Stomach (tissue), 19 donors: ENCODE measurements at places on chromosomes 7 and 10. TPM values are rescaled to one million over a fixed set of nuclear protein-coding genes. Genes with fewer than 3 reads are reported as not detected.

DNA sequence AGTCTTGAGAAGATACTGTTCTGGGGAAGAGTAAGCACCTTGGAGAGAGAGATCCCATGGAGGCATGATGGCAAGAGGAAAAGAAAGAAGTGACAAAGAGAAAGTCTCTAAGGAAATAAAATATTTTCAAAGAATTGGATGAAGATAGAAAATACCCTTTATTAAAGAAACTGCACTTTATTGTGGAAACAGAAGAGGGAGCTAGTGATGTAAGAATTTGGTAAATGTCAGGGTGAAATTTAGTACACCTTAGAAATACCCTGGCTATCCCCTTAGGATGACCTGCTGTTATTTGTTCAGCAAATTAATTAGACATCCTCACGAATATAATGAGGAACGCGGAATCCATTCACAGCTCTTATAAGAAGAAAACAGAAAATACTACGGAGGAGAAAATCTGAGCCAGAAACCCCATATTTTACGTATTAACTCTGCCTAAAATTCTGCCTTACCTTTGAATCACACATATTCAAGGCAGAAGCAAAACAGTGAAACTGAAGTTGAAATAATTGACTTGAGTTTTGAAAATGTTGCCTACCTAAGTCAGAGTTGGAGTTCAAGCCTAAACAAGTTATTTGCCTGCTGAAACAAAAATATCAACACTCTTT lies 90.7 kb downstream of the TFPI2 start:
- DNase-seq: no peak

- DNase-seq: peak; percentile 48
Measured at GRCh38 chr10:102118867-102119266, 1.3 kb downstream of the LDB1 start.

GRCh38 chr10:71635251-71635866 lies 84.2 kb downstream of the C10orf105 start:
- no peak for DNase-seq

TCAF2 gene
- 2.9 TPM for total RNA-seq

GRCh38 chr10:31242902-31243301 lies 76.1 kb upstream of the ZEB1 start:
- no peak for DNase-seq

PKD1L1 gene
- under 0.01 TPM for total RNA-seq

GRCh38 chr7:78284945-78285344 lies 486.4 kb downstream of the PHTF2 start:
- DNase-seq: no peak

- DNase-seq: no peak
Measured at GRCh38 chr7:70477036-70478010, 654.6 kb upstream of the GALNT17 start.

DNA sequence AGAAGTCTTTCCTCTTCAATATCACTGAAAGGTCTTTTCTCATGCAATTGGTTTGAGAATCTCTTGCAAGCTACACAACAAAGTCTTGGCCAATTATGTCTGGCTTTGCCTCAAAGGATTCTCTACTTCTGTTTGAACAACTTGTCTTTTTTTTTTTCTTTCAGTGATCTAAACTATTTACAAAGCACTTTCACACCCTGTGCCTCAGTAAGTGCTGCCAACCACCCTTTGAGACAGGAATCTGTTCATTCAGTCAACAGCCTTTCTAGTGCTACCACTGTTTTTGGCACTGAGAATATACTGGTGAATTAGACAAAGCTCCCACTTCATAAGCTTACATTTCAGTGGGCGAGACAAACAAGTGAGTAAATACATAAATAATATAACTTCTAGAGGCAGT lies 26.9 kb upstream of the SDK1 start:
- DNase-seq: no peak

OR6B1 gene
- total RNA-seq: not detected

DNA sequence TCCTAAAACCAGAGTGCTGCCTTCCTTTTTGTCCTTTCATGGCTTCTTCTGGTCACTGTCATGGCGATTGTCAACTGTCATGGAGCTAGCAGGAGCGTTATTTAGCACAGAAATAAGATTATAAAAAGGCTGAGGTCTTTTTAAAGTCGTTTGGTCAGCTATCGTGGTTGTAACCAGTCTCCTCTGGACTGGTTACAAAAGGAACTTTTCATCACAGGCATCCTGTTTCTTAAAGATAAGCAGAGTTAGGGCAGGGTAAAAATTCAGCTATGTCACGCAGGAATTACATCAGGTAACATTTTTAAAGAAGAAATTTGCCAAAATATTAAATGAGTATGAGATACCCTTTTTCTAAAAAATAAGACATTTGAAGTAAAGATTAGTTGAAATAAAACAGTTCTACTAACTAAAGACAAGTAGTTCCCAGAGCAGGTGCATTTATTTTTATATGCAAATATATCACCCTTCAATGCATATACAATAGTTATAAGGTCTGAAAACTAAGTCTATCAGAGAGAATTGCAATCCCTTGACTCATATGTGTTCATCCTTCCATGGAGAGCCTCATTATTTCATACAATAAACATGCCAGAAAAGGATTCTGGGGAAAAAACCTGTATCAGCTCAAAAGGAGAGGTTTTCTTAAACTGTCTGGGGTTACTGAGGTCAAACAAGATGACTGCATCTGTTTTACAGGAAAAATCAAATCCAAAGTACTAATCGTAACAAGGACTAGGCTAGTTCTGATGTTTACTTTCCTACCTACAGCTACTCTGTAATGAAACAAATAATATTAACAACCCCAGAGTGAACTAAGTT lies 20.9 kb downstream of the FAM24A start:
- DNase-seq: no peak

DNA sequence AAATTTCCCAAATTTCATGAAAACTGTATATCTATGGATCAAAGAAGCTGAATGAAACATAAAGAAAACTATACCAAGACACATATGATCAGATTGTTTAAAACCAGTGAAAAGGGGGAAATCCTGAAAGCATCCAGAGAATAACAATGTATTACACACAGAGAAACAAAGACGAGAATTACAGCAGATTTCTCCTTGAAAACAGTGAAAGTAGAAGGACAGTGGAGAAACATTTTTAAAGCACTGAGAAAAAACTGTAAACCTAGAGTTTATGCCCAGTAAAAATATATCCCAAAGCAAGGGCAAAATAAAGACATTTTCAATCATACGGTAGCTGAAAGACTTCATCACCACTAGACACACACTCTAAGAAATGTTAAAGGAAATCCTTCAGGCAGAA lies 121.0 kb downstream of the DPY19L1 start:
- no peak for DNase-seq

IMMP2L gene
- 35.6 TPM for total RNA-seq

FIGNL1 gene
- total RNA-seq: 0.29 TPM

DNA sequence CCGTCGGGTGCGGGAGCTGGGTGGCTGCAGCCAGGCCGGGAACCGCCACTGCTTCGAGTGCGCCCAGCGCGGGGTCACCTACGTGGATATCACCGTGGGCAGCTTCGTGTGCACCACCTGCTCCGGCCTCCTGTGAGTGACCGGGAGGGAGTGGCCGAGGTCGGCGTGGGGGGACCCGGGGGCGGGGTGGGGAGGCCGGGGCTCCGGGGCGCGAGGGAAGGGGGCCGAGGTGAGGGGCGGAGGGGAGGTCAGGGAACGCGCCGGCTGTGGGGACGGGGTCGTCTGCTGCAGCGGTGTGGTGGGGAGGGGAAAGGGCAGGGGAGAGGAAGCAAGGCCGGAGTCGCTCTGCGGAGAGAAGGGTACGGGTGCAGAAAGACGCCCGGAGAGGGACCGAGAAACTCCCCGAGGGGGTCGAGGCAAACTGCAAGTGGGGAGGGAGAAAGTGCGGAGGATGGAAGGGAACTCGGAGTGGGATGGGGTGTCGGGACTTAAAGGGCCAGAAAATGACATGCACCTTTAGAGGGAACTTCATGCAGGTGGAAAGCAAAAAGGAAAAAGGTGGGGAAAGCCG lies 518 bp downstream of the AGFG2 start:
- no peak for DNase-seq

DNA sequence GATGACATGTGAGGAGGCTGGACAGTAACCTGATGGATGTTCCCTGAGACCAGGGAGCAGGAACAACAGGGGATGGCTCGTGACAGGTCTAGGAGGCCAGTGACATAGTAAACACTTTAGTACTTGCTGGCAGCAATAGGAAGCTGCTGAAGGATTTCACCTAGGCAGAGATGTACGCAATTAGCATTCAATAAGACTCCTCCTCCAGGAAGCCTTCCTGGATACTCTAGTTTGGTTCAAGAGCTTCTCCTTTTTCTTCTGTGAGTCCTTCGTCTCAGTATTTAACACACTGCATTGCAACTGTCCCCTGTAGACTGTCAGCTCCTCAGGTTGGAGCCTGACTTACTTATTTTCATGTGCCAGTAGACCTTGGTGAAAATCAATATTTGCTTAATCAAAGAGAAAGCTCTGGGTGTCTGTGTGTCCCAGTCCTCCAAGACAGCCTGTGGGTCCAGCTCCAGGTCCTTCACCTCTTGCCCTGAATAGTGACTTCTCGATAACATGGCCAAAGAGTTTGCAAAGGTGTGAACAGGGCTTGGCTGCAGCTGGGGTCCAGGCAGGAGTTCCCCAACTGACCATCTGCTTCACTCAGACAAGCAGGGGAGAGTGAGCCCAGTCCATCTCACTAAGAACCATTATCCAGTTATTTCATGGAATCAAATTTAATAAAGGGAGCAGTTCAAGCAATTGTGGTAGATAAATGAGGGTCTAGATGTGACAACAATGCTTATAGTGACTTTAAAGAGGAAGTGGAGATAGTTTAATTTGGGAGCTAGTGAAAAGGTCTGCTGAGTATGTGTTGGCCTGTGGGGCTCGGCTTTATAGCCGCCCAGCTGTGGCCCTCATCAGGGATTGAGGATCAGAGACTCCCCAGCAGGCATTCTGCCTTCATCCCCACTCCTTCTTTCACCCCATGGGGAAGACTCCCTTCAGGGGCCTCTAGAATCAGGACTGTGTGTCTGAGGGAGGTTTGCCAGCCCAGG lies 9.4 kb downstream of the TMEM273 start:
- no peak for DNase-seq

C10orf143 gene
- total RNA-seq: 1.5 TPM

- no peak for DNase-seq
Measured at GRCh38 chr10:34474009-34474376, 341.1 kb downstream of the PARD3 start.

DNA sequence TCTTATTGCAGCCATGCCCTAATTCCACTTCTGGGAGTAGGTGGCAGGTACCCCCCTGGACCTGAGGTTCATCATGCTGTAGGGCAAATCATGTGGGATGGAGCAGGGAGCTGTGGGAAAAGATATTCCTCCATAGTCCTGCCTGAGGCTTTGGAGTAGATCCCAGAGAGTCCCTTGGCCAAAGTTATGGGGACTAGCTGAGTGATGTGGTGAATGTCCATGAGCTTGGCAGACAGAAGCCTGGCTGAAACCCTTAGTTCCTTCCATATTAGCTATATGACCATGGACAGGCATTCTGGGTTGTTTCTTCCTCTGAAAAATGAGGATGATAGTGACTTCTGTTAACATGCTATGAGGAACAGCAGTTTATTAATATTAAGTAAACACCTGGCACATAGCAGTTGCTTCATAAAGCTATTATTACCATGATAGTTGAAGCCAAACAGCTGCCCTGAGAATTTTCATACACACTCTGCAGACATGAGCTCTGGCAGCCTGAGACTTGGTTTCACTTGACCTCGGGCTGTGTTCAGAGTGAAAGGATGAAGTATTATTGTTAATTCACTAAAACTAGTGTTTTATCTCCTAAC lies 15.0 kb upstream of the IMPDH1 start:
- no peak for DNase-seq

DNA sequence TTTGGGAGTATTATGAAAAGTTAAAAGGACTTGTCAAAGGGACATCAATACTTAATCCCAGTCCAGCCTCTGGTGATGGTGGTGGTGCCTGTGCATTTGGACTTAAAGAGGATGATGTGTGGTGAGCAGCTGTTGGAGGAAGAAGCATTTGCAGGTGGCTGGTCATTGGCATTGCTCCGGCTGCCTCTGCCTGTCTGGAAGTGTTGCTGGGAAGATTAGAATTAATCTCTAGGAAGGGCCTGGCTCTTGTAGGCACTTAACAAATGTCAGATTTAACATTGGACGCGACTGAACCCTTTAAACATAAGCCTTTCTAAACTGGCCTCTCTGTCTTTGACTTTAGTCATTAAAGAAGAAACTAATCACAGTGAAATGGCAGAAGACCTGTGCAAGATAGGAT lies 58.8 kb downstream of the FIGNL1 start:
- DNase-seq: no peak

DNA sequence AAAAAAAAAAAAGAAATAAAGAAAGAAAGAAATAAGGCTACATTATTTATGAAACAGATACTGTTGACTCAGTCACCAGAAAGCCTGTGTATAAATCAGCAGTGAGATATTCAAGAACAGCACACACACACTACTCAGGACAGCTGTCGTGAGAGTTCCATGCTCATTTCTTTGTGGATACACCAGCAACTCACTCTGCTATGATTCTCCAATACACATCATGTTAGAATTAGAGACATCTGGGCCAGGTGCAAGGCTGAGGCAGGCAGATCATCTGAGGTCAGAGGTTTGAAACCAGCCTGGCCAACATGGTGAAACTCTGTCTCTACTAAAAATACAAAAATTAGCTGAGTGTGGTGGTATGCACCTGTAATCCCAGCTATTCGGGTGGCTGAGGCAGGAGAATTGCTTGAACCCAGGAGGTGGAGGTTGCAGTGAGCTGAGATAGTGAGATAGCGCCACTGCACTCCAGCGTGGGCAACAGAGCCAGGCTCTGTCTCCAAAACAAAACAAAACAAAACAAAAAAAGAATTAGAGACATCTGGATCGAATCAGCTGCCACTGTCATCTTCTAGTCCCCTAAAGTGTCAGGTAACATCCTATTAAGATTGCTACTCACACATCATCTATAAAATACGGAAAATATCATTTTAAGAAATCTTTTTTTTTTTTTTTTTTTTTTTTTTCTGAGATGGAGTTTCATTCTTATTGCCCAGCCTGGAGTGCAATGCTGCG lies 11.2 kb upstream of the NUPR2 start:
- no peak for DNase-seq

CYP2C9 gene
- total RNA-seq: 127 TPM

- DNase-seq: peak; percentile 42
Measured at GRCh38 chr10:17059197-17059688, 70.4 kb downstream of the CUBN start.

GRCh38 chr10:102384053-102384452 lies 11.5 kb upstream of the NFKB2 start:
- DNase-seq: no peak

- no peak for DNase-seq
Measured at GRCh38 chr7:146862415-146862814, 745.8 kb downstream of the CNTNAP2 start.
